ENCODE measurements at places on chromosomes 4 and X. TPM values are rescaled to one million over a fixed set of nuclear protein-coding genes. Genes with fewer than 3 reads are reported as not detected.

BCOR gene
- 16.9 TPM for total RNA-seq

GYPA gene
- total RNA-seq = not detected

DNA sequence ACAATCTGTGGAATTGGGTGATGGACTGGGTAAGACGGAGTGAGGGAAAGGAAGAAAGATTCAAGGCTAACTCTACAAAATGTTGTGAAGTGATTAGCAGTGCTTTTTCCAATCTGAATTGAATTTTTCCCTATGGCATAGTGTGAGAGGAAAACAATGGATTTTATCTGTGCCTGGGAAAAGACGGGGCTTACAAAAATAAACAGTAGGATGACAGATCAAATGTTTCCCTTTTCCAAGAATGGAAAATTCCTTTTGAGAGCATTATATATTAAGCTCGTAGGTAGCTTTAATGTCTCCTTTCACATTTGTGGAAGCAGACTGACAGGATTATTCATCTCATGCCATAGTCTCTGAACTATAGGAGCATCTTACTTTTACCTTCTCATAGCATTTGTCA lies 27.8 kb downstream of the ATP11C start:
- no peak for DNase-seq

ESX1 gene
- total RNA-seq = not detected

DNA sequence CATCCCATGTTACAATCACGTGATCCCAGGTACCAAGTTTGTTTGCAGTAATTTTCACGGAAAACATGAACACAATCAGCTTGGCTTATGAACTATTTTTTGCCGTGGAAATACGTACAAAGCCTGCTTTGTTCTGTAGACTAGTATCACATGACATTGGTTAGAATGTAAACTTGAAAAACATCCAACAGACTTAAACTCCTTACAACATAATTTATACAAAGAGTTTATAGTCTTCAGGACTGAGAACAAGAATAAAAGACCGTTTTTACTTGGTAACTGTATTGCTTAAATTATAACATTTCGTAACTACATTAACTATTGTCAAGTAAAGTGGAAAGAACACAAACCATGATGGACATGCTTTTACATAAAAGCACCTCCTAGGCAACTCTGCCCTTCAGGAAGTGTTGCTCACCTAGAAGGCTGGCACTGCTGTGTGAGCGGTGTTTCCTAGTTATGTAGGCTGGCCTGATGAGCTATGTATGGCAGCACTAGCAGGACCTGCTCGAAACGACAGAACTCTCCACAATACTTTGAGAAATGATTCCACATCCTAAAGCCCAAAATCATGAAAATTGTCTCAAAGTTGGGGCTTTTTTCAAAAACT lies 41.8 kb upstream of the WDR1 start:
- DNase-seq = no peak

FABP2 gene
- not detected for total RNA-seq
